ENCODE measurements at places on chromosomes 5 and 9.

DNA sequence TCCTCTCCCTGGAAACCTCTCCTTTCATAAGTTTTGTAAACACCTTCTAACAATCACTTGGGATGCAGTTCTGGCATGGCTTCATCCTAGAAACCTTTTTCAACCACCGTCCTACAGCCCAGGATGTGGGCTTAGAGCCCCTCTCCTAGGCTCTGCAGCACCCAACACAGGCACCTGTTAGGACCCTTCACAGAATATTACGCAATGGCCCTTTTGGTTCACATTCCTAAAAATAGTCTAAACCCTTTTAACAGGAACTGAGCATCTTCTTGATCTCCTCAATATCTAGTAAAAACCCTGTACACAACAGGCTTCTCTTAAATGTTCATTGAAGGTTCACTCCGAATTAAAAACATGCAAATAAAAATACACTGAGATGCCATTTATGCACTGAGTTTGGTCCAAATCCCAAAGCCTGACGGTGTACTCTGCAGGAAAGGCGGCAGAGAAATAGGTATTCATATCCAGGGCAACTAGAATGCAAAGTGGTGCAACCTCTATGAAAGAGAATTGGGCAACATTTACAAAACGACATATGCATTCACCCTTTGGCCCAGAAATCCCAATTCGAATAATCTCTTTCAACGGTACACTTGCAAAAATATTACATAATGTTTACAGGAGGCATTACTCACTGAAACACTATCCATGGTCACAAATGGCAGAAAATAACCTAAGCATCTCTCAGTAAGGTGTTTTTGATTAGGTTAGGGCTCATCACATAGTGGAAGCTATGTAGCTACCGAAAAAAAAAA, 169.3 kb downstream of the SEMA5A start:
- no peak for DNase-seq

- DNase-seq, result no peak
Observed at GRCh38 chr9:75170898-75171360, 82.6 kb downstream of the OSTF1 start.

GRCh38 chr5:131848662-131849061, 51.8 kb upstream of the FNIP1 start:
- DNase-seq, result no peak

- no peak for DNase-seq
Observed at GRCh38 chr9:121748074-121748473, 96.6 kb downstream of the DAB2IP start.

DNA sequence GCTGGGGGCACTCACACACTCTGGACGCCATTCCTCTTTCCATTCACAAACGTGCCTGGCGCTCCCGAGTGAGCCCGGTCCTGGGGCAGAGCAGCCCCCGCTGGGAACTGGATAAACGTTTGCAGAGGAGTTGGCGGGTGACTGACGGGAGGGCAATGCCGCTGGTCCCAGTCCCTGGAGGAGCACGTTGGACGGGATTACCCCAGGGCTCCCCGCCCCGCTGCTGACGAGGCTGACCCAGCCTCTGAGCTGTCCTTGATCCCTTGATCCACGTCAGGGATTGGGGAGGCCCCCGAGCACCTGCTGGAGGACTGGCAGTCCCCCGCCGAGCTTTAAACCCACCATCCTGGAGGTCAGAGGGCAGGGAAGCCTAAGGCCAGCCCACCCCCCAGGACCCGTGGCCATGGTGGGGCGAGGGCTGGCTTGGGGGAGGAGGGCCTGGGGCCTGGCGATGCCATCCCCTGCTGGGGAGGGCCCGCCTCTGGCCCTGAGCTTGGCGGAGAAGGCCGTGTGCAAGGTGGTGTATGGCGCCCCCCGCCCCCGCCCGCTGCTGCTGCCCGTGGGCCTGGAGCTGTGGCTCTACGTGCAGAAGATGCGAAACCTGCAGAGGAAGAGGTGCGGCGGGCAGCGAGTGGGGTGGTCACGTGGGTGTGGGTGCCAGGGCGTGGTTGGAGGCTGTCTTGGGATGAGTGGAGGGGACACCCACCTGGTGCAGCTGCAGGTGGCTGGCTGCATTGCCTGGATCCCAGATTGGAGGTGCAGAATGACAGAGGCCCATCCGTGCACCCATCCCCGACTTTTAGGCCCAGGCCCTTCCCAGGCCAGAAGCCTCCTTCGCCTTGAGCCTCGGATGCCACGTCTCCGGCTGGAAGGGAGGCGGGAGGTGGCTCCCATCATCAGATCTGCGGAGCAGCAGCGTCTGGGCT, 4.5 kb downstream of the GPSM1 start:
- no peak for DNase-seq

Measured in stimulated activated CD8-positive, alpha-beta memory T cell treated with anti-CD3 and anti-CD28 coated beads, Interleukin-15, amount 100 ng/mL, for 24 hours (primary cell).